ENCODE measurements at places on chromosomes 5 and 9.

DNA sequence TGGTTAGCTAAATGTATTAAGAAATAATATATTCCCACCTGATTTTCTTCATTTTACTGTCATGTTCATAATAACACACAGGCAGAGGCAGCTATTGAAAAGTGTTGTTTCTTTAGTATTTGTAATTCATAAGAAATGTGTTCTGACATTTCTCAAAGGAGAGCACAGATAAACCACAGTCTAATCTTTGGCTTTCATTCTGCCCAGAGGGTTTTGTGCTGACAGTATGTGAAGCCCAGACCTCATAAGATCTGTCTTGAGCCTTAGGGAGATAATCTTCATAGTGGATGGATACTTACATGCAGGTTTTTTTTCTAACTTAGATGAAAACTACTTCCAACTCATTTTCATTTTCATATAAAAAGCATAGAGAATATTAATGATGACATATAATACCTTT is 206.1 kb downstream of the CHSY3 start:
- no peak for DNase-seq

GRCh38 chr9:12095931-12096330 is 597.3 kb upstream of the TYRP1 start:
- DNase-seq, result no peak

DNA sequence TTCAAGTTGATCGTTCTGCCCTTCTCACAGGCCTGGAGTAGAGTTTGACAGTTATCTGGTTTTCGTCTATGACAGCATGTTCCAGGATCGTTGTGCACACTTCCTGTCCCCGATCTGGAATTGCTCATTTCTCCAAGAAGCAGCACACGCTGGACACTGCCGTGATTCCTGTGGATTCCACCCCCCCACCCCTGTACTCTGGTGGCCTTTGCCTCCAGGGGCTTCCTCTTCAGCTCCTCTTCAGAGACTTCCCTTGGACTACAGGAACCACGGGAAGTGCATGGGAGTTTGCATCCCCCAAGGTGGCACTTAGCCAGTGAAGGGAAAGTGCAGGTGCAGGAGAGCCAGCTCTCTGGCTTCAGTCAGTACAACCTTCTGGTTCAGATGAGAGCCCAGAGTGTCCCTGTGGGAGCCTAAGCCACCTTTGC is 160.7 kb downstream of the CACNA1B start:
- no peak for DNase-seq

DNA sequence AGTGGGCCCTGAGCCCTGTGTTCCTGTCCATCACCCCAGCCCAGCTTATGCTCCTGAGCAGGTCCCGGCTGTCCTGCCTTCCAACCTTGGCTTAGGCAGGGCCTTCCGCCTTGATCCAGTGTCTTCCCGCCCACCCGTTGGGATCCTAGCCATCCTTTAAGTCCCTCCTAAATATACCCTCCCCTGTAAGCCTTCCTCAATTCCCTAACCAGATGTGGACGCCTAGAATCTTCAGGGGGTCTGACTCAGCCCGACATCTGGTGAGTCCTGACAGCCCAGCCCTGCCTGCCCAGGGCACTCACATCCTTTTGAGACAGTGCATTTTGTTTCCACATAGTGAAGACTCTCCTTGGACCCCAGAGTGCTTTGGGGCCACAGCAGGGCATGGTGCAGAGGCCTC is 23.7 kb downstream of the SLC6A7 start:
- DNase-seq, result peak; percentile 59

DNA sequence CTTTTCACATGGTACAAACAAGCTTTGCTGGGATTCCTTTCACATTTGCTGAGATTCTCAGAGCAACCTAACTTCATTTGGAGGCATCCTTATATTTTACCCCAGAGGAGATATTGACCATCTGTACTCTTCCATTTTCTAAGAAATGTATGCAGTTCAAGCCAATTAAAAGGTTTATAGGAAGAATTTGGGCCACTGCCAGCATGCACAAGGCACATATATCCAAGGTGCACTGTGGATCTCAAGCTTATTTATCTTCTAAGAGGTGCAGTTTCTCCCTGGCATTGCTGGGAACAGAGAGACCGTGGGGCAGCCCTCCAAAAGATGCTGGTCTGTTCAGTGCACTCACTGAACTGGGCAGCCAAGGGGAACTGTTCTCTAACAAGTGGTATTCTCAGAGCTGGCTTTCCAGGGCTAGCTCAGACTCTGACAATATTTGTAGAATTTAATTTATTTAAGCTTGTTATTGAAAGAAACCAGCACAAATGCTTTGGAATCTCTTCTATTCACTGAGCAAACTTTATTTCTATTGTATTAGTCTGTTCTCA is 213.3 kb downstream of the TENT4A start:
- DNase-seq, result no peak

DNA sequence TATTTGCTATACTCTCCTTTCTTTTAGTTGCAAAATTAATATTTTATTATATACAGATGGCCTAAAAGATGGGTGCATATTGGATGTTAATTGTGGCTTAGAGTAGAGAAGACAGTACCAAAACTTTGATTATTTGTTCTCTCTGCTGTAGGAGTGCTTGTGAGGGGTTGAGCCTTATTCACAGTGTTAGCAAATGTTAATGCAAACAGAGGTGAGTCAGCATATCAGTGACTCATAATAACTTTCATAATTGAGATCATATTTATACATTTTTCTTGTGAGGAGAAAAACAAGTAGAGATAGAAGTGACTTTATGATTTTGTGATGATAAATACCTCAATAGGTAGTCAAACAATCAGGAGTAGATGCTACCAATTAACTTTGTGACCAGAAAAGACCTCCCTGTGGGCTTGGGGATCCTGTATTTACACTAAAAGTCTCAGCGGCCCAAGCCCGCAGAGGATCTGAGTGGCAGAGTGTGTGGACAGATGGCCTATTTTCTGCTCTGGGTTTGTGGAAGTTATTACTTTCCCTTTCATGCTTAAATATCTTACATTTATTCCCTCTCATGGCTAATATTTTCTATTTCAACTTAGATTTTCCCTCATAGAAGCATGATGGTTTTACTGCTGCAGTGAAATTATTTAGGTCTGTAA is 226.5 kb downstream of the TAF11L14 start:
- no peak for DNase-seq

GRCh38 chr9:88923653-88924288 is 67.5 kb upstream of the S1PR3 start:
- no peak for DNase-seq

DNA sequence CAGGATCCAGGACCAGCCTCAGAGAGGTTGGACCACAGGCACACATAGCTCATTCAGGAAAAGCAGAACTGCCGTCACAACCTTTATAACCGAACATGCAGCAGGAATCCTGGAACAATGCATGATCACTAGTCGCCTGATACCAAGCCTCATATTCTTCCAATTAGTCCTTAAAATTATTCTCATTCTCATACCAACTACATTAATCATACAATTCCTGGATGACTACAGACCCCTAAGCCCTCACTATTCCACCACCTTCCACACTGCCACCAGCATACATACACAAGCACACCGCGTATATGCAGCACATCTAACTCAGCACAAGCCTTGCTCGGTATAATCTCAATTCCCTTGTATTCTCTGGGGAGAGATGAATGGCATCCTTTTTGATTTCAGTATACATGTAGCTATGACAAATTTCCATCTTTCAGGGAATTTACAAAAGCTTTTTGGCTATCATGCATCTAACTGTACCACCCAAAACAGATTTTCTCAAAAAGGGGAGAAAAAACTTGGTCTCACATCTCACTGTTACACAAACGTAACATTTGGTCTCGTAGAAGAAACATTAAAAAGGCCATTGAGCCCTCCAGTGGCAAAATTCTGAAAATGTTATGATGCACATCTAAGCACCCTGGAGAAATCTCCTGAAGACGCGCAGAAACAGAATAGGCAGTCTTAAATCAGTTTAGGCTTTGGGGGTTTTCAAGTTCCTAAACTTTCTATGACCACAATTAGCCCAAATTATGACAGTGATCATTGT is 46.2 kb downstream of the MCTP1 start:
- no peak for DNase-seq

GRCh38 chr5:142977363-142978051 is 207.3 kb downstream of the ARHGAP26 start:
- DNase-seq, result peak; percentile 77

DNA sequence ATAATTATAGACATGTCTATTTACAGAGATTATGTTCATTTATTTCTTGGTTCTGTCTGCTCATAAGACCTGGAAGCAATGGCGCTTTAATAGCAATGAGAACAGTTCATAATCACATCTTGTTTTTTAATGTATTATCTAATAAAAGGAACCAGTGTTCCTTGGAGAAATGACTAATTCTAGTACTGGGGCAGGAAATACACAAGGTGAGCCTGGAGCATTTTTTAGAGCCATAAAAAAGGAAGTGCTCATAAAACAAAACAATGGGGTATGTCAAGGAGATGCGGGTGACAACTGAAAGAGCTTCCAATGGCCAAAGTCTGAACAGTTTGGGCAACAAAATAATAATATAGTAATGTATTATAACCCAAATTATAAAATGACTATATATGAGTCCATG is 531.9 kb upstream of the CHD1 start:
- no peak for DNase-seq

GRCh38 chr5:87524217-87524616 is 111.5 kb upstream of the CCNH start:
- no peak for DNase-seq

DNA sequence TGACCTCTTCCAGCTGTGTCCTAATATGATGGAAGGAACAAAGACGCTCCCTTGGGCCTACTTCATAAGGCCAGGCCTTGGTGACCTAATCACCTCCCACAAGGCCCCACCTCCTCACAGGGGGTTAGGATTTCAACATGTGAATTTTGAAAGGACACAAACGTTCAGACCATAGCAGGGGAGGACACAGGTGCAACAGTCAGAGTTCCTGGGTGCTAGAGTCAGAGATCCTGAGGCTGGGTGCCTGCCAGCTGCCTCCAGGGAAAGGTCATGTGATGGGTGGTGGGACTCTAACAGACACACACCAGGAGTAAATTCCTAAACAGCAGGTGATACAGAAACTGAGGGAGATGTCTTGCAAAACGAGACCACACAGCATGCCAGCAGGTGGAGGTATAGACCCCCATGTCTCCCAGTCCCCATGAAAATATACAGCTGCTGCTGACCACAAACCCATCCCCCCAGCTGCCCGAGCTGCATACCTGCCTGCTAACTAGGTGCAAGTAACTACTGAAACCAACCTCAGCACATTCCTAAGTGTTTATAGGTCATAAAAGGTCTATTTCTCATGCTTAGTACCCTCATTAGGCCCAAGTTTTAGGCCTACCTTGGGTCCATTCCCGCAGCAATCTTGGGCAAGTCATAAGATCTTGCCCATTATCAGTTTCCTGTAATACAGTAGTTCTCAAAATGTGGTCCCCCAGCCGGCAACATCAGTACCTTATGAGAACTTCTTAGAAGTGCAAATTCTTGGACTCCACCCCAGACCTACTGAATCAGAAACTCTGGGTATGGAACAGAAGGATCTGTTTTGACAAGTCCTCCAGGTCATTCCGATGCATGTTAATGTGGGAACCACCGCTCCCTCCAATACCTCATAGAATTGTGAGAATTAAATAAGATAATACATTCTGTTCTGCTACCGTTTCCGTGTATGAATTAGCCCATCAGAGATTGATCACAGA is 245.3 kb downstream of the ENC1 start:
- DNase-seq, result no peak

DNA sequence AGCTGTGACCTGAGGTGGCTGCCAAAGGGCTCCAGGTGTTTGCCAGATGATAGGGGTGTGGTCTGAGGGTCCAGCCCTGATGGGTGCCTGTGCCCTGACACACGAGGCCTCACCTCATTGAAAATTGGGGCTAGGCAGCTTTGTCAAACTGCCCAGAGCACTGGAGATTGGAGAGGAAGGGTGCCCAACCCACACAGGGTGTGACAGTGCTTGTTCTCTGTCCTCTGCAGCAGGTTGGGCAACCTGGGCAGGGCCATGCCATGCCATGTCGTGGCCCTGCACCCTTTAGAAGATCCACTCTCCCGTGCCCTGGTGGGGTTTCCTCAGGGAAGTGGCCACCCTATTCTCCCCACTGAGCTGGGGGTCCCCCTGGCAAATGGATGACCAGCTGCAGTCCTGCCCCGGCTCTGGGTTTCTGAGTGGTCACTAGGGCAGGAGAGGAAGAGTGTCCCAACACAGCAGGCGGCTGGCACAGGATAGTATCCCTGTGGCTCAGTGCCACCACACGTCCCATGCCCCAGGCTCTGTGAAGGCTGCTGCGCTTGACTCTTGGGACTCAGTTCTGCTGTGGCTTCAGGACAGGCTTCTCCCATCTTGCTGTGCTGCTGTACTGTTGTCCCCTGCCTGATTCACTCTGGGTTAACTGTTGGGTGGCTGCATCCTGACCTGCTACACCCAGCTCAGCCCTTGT is 100.8 kb upstream of the PITX1 start:
- no peak for DNase-seq

DNA sequence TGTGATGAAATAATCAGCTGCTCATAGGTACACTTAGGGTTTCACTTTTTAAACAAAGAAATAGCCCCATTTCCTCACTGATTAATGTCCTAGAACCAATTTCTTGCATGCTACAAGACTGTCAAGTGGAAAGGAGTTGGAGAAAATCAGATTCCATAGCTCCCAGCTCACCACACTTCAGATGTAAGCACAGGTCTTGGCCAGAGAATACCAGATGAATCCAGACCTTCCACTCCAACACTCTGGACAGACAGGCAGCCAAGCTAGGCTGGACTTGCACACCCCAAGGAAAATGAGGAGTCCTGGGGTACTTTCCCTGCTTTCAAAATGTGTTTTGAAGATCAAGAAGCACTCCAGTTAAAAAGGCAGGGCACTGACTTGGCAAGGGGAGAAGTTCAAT is 68.5 kb downstream of the KLHL3 start:
- DNase-seq, result no peak

DNA sequence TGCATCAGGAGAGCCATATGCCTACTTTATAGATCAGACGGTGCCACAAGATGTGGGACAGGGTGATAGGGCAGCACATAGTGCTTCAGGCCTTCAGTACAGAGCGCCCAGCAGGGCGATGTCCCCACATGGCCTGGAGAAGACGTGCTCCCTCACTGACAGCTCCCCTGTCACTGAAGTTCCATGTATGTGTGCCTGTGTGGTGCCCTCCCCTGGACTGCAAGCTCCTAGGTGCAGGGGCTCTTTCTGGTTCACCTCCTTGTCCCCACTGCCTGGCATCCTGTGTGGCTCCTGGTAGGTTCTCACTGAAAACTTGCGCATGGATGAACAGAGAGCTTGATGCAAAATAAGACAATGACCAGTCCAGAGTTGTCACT is 233.1 kb downstream of the GADD45G start:
- no peak for DNase-seq

GRCh38 chr5:148928141-148928540 is 101.7 kb downstream of the ADRB2 start:
- DNase-seq, result no peak

DNA sequence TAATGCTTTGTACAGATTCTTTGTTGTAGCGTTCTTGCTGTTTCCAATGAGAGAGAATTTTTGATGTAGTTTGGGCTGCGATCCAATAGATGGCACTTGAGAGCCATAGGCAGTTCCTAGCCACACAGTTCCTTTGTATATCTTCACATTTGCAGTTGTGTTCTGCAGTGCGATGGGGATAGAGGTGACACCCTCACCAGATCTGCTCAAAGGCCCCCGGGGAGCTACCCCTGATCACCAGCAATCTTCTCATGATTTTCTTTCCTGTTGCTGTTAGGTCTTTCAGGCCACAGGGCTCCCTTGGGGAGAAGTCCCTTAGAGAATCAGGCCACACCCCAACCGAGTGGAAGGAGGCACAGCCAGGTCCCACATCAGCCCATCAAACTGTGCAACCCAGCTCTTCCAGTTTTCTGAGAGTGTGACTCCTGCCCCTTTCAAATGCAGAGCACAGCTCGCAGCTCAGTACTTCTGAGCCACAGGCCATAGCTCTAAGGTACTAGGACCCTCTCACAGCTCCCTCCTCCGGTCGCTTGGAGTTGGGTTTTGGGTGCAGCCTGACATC is 353.7 kb downstream of the SLCO4C1 start:
- DNase-seq, result no peak

Measured in smooth muscle cell of the brain vasculature (primary cell).